ENCODE measurements at places on chromosomes 11 and 22. TPM values are rescaled to one million over a fixed set of nuclear protein-coding genes. Genes with fewer than 3 reads are reported as not detected.

DNA sequence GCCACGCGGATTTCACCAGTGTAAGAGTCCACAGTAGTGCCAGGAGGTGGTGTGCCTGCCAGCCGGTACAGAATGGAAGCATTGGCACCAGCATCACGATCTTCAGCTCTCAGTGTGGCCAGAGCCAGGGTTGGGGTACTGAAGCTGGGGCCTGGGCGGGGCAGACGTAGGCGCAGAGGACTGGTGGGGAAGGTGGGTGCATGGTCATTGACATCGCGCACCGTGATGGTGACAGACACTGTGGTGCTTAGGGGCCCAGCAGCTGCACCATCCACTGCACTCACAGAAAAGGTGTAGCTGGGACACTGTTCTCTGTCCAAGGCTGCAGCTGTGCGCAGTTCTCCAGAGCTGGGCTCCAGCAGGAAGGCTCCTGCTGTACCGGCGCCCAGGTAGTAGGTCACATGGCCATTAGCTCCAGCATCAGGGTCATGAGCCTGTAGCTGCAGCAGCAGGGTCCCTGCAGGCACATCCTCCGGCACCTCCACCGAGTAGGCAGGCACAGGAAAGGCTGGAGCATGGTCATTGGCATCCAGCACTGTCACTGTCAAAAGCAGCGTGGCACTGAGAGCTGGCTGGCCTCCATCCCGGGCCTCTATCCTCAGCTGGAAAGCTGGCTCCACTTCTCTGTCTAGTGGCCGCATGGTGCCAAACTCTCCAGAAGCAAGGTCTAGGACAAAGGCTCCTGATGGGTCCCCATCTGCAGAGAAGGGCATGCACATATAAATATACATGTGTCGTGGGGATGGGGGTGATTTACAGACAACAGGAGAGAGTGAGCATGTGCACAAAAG is 7.9 kb upstream of the TPP1 start:
- DNase-seq, result no peak

DNA sequence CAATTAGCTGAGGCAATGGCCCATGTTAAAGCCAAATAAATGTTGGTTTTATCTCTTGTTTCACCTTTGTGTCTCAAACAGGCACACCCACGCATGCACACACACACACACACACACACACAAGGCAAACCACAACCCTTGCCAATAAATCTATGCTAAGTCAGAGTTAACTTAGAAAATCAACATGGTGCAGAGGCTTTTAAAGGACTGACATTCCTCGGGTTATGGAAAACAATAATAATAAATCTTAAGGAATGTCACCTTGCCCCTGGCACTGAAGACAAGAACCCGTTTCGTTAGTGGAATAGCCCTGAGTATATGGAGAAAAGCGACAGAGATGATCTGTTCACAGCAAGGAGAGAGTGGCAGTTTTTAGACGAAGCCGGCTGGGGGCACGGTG is 326.3 kb downstream of the NTM start:
- no peak for DNase-seq

GRCh38 chr11:24575392-24575791 is 78.5 kb downstream of the LUZP2 start:
- DNase-seq, result no peak

DNA sequence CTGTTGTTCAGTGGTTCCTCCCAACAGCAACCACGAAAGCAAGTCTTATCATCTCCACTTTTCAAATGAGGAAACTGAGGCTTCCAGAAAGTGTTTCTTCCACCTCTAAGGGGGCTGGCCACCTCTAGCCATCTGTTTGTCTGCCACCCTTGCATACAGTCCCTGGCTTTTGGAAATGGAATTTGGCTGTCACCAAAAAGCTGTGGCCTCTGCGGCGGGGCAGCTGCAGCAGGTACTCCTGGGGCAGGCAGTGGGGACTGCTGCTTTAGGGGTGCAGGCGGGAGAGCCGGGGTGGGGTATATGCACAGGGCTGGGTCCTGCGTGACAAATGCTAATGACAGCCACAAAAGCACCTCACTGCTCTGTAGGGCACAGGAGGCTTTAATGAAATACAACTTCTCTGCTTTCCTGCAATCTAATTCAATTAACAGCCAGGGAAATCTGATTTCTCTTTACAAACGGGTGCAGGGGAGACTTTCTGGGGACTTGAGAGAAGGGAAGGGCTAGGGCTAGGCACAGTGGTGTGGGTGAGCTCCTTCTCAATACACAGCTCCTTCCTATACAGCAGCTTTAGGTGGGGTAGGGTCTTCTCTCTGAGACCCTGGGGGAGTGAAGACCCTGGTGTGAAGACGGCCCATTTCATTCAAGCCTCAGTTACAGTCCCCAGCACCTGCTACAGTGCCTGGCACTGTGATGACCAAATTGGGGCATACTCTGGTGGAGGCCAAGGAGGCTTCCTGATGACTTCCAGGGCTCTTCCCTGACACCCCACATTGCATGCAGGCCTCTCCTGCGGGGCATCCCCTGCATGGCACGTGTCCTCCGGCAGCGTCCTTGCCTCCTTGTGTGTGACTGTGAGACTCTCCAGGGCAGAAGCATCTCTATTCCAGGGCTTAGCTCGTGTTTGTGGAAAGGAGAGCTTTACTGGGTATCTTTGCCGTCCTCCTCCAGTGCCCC is 161.6 kb downstream of the CEP164 start:
- DNase-seq, result no peak

EMID1 gene
- 2.5 TPM for polyA plus RNA-seq

GAS2 gene
- polyA plus RNA-seq, result 4.0 TPM

OR51G1 gene
- not detected for polyA plus RNA-seq

SLC6A5 gene
- not detected for polyA plus RNA-seq

Data from stomach (tissue), 19 donors.